ENCODE measurements at places on chromosomes 6 and 20. TPM values are rescaled to one million over a fixed set of nuclear protein-coding genes. Genes with fewer than 3 reads are reported as not detected.

SIRPB2 gene
- total RNA-seq = not detected

BAG2 gene
- total RNA-seq = 7.8 TPM

TMEM14A gene
- 18.6 TPM for total RNA-seq

SAPCD1 gene
- total RNA-seq = 12.0 TPM

RBM12 gene
- 114 TPM for total RNA-seq

Measured in activated naive CD4-positive, alpha-beta T cell treated with anti-CD3 and anti-CD28 coated beads, Interleukin-2, amount 10 ng/mL, durations not matched to agents 5 hours and 36 hours (primary cell).